NCI-H146 (cell line): ENCODE measurements at places on chromosomes 12 and 14.

- DNase-seq: no peak
These were observed 42.3 kb downstream of the NPAS3 start for GRCh38 chr14:32980902-32981501.

- no peak for DNase-seq
These were observed 140.0 kb upstream of the TMCC3 start for GRCh38 chr12:94790370-94790769.

- peak; percentile 76 for DNase-seq
These were observed 48.5 kb downstream of the SVOP start for GRCh38 chr12:108972358-108972757.

DNA sequence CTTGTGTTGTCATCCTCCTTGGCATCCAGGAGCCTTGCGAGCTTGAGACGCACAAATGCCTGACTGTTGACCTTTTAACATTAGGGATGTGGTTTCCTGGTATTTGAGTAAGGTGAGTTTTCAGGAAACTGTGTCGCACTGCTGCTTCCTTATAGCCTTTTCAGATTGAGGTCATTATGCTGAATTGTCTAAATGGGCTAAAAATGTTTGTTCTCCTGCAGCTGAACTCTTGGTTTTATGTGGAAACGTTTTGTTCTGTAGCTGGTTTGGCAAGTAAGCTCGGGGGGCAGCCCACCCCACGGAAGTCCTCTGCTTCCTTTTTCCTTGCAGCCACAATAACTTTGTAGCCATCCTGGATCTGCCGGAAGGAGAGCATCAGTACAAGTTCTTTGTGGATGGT, 5.7 kb downstream of the PRKAB1 start:
- no peak for DNase-seq

DNA sequence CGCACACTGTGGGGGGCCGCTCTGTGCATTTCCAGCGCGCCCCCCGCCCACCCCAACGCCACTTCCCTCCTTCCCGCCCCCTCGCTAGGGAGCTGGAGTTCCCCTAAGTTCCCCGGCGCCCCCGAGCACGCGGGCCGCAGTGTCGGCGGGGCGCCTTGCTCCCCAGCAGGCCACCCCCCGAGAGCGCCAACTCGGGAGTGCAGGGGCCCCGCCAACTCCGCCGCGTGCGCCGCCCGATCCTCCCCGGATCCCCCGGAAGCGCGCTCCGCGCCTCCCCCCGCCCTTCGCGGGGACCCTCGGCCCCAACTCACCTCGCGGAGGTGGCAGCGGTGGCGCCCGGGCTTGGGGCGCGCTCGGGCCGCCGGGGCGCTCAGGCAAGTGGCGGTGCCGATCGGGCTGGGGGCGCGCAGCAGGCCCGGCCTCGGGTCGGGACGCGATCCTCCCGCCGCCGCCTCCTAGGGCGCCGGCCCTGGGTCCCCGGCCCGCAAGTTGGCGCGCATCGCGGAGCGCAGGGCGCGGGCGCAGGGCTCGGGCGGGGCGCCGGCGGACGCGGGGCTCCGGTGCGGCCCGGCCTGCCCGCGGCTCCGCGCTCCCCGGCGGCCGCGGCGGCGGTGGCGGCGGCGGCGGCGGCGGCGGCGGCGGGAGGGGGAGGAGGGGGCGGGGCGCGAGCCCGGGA, at the start of gene NCOR2:
NCOR2 (minus strand) TSS at position 616 of the 676 bp plus-strand sequence. CDS start 72,361 bp downstream, outside the sequence.
- peak; percentile 49 for DNase-seq

DNA sequence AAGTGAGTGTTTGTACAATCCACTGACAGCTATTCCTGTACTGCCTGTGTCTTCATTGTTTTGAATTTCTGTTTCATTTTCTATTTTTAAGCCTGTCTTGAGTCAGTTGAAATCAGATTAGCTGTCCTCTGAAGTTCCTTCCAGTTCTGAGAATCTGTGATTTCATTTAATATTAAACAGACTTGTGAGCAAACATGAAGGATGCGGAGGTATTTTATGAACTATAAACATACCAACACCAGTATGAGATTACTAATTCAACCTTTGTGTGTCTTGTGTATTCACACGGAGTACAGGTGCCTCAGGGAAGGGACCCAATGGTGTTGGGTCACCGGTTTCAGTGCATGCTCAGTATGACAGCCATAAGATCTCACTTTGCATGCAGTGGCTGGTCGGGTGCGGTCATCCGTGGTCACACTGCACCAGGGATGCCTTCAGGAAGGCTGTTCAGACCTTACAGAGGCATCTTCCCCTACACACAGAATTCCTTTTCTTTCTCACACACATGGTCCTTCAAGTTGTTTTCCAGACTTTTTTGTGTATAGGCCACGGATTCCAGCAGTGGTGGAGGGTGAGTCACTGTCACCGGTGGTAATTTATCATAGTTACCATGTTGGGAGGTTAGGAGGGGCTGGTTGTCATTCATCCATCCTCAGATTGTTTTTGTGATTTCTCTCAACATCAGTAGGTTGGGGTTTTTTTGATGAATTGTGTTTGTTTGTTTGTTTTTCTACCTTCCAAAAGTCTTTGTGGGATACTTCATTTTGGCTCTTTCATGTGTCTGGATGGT, 103.0 kb upstream of the SFSWAP start:
- no peak for DNase-seq

GRCh38 chr12:15774819-15775218, 14.4 kb downstream of the EPS8 start:
- DNase-seq: peak; percentile 67

DNA sequence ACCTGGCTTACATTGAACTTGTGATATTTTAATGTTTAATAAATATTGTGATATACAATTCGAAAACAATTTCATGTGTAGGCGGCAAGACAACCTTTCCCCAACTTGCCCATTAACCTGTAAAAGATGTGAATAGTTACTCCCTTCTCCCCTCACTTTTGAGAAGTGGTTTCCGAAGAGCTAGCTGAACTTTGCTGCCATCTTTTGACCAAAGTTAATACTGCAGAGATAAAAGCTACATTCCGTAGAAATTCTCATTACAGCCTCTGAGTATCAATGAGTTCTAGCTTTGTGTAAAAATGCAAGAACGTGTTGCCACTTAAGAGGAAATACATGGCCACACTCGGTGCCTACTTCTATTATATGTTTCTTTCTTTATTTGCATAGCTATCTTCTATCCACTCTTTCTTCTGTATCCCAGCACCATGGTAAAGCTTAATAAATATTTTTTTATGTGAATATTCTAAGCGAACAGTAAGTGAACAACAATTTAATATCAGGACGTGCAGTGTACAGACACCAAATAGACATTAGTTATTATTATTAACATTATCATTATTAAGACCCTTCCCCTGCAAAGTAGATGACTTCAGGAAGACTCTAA, 105.1 kb upstream of the TMEM260 start:
- DNase-seq: peak; percentile 24

GRCh38 chr12:85277191-85277590, 2.8 kb upstream of the ALX1 start:
- DNase-seq: no peak

DNA sequence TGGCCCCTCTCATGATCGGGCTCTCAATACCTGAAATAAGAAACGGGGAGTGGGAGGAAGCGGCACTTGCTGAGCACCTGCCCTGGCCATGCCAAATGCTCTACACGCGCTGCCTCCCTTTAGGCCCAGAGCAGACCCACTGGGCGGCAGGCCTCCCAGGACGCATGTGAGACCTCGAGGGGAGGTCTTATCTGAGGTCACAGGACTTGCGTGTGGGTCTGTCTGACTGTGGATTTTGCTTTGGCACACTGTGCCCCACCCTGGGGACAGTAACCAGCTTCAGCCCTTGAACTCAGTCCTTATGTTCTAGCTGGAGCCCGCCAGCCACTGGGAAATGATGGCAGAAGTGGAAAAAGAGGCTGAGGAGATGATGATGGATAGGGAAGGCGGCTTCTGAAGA, 91.8 kb downstream of the RBM19 start:
- DNase-seq: no peak

- no peak for DNase-seq
These were observed 728.8 kb upstream of the LMO3 start for GRCh38 chr12:17334784-17335183.

DNA sequence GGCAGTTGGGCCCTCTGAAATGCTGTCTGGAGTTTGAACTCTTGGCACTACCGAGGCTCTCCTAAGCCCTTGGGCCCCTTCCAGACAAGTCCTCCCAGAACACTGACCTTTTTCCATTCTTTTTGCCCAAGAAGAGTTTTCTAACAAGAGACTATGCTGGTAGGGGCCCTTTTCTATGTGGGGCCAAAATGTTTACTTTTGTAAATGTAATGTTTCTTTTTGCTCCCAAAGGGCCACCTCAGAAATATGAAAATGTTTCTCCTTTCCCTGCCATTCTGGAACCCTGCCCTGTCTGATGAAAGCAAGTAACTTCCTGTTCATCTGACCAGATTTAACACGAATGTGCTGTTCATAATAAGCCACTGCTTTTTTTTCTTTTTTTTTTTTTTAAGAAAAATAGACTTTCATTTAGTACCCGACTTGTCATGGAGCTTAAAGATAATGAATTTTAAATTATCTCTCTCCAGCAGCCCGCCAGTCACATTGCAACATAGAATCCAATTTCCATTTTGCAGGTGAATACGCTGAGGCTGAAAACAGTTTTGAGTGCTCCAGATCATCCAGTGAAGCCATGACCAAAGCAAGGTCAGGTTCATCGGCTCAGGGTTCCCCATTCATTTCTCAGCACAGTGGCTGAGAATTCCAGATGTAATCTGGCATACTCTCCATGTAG, 169.9 kb downstream of the DPF3 start:
- DNase-seq: no peak
